Neural progenitor cell (in vitro differentiated cells): ENCODE measurements at places on chromosomes 11 and 22.

GRCh38 chr11:133238495-133238894 lies 293.8 kb downstream of the OPCML start:
- no peaks in the 10 kb centered on the region for H3K36me3 ChIP-seq
- H3K27ac ChIP-seq: no peak overlapping the region
- H3K4me3 ChIP-seq: no peak overlapping the region
- H3K4me1 ChIP-seq: peaks cover 10% of the 10 kb centered on the region

- no peaks in the 10 kb centered on the region for H3K27me3 ChIP-seq
- peak within 1 kb of the TSS; percentile 75 for H3K4me3 ChIP-seq
- no peak within 1 kb of the TSS for H3K27ac ChIP-seq
- DNase-seq: peak; percentile 94
- no peaks in the 10 kb centered on the region for H3K36me3 ChIP-seq
These were observed at the start of gene TTLL1 for GRCh38 chr22:43088984-43089717. TTLL1 (minus strand) TSS chr22:43089391; CDS start chr22:43075586, 13,805 bp downstream.

DNA sequence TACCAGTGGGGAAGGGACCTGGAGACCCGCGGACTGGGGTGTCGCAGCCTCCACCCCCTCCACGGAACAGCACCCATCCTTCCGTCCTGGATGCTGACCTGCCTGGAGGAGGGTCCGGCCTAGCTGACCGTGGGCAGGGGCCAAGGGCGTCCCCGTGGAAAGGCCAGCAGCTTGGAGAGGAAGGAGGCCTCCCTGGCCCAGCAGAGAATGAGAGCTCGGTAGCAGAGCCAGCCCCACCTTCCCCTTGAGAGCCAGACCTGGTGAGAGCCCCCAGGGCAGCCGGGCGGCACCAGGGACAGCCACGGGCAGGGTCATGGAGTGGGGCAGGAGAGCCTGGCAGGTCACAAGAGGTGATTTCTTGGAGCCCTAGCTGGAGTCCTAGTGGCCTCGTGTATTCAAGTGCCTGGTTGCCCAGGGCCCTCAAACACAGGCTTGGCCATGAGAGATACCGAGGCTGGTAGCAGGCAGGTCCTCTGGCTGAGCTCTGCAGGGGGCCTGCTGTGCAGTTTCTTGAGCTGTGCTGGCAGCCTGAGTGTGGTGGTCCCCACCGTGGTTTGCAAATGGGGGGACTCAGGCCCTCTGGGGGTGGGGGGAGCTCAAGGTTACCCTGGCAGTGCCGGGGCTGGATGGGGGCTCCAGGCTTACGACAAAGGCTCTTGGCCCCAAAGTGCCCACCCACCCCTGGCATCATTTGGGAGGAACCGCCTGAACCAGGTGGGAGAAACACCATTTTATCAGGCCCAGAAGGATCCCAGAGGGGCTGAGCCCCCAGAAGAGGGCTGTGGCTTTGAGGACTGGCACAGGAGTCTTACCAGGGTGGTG lies 7.6 kb downstream of the TSPAN32 start:
- no peak overlapping the region for H3K27ac ChIP-seq
- H3K36me3 ChIP-seq: no peaks in the 10 kb centered on the region
- no peak overlapping the region for H3K4me3 ChIP-seq
- H3K27me3 ChIP-seq: no peaks in the 10 kb centered on the region
- no peak for DNase-seq

DNA sequence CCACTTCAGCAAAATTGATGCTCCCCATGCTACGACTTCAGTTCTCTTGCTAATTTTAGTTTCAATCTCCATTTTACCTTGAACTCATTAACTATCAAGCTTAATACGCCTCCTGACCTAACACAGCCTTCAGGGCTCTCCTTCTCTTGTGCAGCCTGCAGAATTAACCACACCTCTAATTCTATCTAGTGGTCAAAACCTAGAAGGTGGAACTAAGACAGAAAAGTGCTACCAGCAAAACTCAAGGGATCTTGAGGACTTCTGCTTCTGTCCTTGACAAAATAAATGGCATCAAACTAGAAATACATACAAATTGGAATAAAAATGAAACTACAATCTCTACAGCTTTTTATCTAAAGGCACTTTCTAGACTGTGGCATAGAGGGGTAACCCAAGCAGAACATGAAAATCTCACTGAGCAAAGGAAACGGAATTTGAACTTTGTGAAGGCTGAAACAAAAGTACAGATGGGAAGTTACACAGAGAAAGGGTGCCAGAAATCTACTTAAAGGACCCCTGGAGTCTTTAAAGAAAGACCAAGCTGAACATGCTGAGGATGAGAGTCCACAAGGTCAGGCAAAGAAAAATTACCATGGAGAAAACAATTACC lies 10.7 kb downstream of the CWF19L2 start:
- H3K27me3 ChIP-seq: no peaks in the 10 kb centered on the region
- H3K4me3 ChIP-seq: no peak overlapping the region
- DNase-seq: peak; percentile 10
- H3K36me3 ChIP-seq: peaks cover 13% of the 10 kb centered on the region
- H3K4me1 ChIP-seq: peaks cover 11% of the 10 kb centered on the region

DNA sequence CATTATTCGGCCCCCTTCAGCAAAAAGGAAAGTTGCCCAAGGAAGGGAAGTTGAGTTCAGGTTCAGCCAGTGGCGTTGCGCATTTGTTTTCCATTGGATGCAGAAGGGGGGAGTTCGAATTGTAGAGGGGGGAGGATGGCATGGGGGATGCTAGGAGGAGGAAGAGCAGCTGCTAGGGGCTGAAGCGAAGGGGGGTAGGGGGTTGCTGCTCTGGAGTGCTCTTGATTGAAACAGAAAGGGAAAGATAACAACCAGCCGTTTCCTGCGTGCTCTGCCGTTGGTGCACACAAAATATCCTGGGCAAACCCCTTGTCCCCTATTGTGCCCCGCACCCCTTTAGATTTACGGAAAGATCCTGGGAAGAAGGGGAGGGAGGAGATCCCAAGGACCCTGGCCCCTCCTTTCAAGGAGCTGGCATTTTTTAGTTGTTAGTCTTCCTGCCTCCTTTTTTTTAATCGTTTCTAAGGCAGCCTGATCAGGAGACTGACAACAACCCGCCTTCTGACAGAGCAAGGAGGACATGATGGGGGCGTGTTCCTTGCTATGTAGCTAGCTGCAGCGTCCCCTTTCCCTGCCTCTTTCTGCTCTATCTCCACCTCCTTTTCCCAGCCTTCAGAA lies 2.1 kb downstream of the KMT2A start:
- no peaks in the 10 kb centered on the region for H3K27me3 ChIP-seq
- peaks cover 56% of the 10 kb centered on the region for H3K4me1 ChIP-seq
- H3K36me3 ChIP-seq: peaks cover 13% of the 10 kb centered on the region
- peak; percentile 70 for DNase-seq
- peak overlapping the region; percentile 82 for H3K27ac ChIP-seq
